ENCODE measurements at places on chromosomes 11 and 22.

DNA sequence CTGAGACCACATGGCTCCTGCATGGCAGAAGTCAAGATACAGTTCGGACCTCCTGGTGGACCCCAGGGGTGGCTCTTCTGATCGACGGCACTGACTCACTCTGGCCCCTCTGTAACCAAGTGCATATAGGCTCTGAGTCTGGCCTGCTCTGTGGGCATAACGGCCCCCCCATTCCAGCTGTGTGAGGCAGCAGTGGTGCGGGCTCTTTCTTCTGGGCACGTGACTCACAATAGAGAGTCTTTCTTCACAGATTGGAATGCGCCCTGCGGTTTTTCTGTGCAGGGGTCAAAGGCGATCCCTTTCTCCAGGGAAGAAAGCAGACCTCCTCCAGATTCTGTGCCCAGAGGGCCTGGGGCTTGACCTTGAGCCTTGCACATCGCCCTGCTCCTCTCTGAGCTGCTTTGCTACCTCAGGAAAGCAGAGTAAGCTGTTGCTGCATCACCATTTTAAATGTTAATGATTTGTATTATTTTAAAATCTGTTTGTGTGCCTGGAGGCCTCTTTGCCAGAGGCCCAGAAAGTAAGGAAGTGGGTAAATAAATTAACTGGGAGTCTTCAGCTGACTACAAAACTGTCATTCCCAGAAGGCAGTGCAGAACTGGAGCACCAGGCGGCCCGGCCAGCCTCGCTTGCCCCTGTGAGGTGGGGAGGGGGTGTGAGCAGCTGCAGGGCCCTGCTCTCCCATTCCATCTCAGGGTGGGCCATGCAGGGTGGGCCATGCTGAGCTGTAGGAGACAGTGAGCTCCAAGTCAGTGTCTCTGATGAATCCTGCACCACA, 199.0 kb downstream of the GRIK4 start:
- no peak for DNase-seq

DNA sequence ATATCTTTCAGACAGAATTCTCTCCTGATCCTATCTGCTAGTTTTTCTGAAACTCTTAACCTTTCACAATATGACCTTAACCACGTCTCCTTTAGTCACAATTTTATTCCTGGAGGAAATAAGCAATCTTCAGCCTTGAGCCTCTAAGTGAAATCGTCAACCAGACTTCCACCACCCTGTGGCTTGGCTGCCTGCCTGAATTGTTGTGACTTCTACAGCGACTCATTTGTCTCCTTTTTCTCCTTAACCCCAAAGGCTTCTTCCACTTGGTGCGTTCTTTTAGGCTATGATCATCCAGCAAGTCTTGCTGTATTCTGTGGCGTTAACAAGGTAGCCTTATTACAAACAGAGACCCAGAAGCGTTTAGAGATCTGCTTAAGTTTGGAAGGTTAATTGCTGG, 535.1 kb upstream of the ARHGAP42 start:
- no peak for DNase-seq

DNA sequence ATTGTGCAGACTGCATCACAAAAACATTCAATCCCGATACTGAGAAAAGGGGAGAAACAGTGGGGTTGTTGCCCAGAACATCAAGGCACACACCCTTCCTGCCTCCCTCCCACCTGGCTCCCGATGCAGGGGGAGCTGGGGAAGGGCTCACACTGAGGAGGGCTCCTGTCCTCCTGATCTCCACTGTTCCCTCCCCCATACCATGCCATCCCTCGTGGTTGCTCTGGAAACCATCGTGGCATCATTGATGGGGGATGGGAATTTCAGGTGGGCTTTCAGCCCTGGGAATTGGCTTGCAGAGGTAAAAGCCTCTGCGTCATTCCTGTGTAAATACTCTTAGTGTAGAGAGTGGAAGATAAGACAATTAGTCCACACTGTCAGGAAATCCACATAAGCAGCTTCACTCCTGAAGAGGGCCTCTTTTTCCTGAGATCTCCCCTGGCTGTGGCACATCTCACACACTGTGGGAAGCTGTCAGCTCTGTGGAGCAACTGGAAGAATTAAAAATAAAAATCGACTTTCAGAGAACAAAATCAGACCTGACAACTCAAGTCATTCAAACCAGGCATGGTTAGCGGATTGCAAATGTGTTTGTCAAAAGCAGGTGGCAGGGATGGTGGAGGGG, 176.0 kb downstream of the CHST1 start:
- DNase-seq = no peak

DNA sequence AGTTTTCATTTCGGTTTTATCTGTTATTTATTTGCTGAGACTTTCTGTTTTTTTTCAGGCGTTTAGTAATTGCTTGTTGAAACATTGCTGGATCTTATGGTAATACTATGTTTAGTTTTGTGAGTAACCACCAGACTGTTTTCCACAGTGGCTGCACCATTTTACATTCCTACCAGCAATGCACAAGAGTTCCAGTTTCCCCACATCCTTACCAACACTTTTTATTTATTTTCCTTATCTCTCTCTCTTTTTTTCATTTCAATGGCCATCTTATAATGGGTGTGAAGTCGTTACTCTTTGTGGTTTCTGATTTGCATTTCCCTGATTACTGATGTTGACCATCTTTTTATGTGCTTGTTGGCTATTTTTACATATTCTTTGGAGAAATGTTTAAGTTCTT, 23.7 kb downstream of the USP47 start:
- DNase-seq = no peak

- no peak for DNase-seq
Measured at GRCh38 chr11:114059984-114060391, 477 bp downstream of the ZBTB16 start.

- no peak for DNase-seq
Measured at GRCh38 chr11:8086571-8086970, 5.6 kb downstream of the TUB start.

- DNase-seq = no peak
Measured at GRCh38 chr11:114413958-114414357, 13.5 kb downstream of the RBM7 start.

DNA sequence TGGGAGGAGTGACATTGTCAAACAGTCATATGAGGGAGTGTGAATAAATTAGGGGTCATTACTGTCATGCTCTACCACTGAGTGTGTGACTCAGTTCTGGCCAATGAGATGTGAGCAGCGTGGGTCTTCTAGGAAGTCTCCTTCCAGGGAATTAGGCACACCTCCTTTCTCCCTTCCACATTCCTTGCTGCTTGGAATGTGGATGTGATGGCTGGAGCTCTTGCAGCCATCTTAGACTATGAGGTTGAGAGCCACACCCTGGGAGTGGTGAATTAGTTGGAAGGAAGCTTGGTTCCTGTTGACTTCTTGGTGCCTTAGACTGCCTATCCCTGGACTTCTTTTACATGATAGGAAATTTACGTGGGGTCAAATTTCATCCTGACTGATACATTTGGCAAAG, 36.5 kb upstream of the SMIM38 start:
- no peak for DNase-seq

- no peak for DNase-seq
Measured at GRCh38 chr11:75285776-75286360, 45.3 kb downstream of the TPBGL start.

DNA sequence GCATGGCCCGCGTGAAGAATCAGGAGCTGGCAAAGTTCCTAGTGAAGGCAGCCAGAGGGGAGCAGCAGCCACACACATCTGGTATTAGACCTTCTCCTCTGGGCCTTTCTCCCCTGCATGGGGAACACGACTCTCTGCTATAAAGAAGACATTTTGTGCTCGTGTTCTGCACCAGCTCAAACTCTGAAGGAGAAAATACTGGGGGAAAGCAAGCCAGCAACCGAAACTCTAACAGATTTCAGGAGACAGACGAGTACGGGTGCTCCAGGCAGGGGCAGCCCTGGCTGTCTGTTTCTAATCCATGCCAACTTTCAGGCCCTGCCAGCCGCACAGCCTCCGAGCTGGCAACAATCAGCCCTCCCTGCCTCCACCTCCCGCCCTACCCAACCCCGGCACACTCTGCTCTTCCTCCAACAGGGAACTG, 296.3 kb downstream of the BRD1 start:
- DNase-seq = no peak

DNA sequence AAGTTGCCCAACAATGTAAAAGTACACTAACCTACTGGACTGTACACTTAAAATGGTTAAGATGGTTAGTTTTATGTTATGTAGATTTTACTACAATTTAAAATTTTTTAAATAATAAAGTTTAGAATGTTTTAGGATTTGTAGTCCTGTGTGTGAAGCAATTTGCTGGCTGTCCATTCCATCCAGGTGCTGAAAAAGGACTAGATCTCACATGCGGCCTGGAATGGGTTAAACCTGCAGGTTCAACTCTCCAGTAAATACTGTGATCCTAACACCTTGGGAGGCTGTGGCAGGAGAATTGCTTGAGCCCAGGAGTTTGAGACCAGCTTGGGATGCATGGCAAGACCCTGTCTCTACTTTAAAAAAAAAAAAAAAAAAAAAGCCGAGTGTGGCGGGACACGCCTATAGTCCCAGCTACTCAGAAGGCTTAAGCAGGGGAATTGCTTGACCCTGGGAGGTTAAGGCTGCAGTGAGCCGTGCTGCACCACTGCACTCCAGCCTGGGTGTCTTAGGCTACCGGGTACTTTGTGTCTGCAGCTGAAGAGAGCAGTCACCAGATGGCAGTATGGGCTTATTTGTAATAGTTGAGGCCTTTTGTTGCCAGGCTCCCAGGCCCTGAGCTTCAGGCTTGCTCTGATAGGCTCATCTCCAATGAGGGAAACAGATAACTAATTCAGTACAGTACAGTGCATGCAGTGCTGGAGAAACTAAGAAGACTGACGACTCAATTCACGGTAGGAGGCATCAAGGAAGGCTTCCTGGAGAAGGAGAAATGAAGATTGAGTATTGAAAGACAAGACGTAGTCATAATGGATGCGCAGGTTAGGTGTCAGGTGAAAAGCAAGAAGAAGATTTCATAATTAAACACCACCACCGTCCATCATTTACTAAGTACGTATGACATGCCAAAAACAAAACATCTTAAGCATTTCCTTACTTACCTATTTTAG, 64.7 kb upstream of the ASPHD2 start:
- DNase-seq = peak; percentile 49

DNA sequence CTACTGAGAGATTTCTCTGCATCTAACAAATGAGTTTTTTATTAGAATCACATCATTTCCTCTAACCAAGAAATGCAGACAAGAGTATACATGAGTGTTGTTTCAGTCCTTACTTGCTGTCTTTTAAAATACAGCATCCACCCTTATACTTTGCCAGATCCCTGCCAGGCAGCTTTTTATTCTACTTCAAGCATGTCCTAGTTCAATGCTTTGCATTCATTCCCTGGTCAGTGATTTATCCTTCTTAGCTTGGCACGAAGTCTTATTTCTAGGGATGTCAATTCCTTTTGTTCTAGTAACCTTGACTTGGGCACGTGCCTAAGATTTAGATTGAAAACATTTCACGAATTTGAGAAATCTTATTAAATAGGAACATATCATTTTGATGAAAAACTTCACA, 307.2 kb upstream of the MPPED2 start:
- no peak for DNase-seq

- DNase-seq = no peak
Measured at GRCh38 chr22:42419243-42419881, 12.8 kb downstream of the NFAM1 start.

DNA sequence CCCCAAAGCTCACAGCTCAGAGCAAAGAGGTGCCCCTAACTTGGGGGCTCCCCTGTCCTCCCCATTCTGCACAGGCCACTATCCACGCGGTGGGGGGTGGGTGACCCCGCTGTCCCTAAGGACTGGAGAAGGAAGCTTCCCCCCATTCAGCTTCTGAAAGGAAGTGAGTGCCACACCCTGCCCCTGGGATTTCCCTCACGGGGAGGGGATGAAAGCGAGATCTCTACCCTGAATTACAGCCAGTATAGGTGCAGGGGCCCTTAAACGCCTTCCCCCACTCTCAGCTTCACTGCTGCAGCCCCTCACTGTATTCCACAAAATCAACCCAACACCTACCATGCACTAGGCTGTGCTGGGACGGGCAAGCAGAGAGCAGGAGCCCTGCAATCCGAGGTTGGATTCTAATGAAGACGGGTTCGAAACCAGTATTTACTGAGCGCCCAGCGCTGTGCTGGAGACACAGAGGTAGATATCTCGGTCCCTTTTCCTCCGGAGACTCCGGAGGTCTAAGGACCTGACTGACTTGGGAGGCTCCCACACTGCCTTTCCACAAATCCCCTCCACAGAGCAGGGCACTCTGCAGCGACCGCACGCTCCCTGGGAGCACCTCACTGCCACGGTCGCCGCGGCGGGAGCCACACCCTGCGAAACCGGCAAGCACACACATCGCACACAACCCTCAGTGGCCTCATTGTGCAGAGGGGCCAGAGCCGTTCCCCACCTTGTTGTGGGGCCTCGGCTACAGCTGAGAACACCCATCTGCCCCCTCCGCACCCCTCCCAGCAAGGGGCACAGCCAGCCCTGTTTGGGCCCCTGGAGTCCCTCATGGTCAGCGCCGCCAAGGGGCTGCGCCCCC, 1.8 kb downstream of the AHNAK start:
- DNase-seq = peak; percentile 68

DNA sequence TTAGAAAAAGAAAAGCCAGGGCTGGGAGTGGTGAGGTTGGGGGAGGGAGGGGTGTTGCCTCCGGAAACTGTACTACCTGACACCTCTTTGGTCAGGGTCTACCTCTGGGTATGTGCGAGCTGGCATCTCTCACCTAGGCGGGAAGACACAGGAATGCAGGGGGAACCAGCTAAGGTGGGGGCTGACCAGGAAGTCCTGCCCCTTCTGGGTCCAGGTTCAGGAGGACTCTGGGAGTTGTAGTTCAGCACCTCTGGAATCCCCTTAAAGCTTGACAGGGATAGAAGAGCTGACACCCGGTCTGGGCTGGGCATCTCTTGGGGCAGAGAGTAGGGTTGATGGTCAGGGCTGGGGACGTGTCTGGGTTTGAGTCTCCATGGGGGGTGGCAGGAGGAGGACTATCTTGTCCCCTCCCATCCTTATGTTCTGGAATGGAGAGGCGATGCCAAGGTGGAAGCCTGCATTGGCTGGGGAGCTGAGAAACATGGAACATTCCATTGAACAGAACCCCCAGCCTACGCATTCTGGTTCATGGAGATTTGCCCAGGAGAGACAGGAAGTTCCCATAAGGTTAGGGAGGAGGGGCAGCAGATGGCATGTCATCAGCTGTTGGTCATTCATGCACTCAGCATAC, 2.1 kb upstream of the KIAA1671 start:
- DNase-seq = no peak

All from CD4-positive, alpha-beta memory T cell (primary cell).